ENCODE measurements at places on chromosomes 11 and 22.

DNA sequence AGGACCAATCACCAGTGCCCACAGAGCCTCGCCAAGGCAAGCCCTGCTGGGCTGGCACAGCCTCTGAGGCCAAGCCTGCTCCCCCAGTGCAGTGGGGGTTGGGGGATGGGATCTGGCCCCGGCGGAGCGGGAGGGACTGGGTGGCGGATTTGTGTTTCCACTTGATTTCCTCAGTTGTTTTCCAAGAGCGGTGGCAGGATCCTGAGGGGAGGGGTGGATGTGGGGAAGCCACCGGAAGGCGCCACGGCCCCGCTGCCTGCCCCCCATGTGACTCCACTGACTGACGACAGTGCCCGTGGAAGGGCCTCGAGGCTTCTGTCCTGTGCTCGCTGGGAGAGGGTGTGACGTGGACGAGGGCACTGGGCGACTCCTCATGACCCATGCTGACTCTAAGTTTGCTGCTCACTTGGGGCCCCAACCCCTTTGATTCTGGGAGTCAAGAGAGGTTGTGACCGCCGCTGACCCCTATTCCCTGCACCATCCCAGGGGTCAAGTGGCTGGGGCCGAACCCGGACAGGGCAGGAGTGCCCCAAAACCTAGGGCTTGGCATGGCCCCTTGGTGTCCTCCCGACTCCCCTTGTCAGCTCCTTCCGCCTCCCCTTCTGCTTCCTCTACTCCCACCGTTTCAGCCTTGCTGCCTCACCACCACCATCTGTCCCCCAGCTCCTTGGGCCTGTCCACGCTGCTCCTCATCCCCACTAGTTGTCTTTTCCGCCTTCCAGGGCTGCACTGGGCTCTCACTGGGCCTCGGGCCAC is 23.5 kb upstream of the PICK1 start:
- DNase-seq, result no peak

DNA sequence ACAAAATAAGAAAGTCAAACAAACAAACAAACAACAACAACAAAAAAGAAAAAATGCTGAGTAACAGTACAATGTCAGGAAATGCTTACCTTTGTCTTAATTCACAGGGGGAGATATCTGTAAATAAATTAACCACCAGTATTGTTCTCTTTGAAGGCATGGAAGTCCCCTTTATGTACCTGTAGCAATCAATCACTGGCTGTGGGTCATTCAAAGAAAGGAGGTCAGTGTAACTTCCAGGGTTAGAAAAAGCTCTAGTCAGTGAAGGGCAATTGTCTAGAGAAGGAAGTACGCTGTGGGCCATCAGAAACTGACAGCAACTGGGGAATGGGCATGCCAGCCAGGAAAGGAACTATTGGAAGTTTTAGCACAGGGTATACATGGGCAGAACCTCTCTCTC is 121.5 kb upstream of the LUZP2 start:
- DNase-seq, result no peak

DNA sequence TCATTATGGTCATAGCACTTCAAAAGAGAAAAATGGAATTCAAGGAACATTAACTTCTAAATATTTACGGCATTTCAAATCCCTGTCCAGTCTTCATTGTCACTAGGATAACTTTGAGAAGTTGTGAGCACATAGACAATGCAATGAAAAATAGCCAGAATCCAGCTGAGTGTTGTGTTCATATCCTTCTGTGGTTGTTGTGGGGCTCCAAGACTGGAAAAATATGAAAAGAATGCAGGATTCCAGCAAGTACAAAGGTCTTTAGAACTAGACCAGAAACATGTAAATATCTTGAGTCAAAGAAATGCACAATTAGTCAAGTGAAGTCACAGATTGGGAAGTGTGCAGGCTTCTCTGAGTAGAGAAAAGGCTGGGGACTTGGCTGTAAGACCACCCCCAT is 68.7 kb downstream of the WT1 start:
- no peak for DNase-seq

DNA sequence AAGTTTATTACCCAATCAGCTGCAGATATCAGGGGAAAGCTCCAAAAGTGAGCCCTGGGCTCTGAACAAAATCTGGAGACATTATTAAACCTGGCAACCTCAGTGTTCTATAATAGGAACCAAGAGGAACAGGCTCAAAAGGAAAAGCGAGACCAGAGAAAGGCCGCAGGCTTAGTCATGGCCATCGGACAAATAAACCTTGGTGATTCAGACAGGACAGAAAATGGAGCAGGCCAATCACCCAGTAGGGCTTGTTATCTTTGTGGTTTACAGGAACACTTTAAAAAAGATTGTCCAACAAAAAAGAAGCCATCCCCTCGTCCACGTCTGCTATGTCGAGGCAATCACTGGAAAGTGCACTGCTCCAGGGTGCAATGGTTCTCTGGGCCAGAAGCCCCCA is 7.7 kb upstream of the PANX1 start:
- no peak for DNase-seq

- DNase-seq, result no peak
Measured at GRCh38 chr11:126210871-126211235, 597 bp downstream of the RPUSD4 start.

- DNase-seq, result no peak
Measured at GRCh38 chr11:11732116-11732515, 109.7 kb upstream of the USP47 start.

DNA sequence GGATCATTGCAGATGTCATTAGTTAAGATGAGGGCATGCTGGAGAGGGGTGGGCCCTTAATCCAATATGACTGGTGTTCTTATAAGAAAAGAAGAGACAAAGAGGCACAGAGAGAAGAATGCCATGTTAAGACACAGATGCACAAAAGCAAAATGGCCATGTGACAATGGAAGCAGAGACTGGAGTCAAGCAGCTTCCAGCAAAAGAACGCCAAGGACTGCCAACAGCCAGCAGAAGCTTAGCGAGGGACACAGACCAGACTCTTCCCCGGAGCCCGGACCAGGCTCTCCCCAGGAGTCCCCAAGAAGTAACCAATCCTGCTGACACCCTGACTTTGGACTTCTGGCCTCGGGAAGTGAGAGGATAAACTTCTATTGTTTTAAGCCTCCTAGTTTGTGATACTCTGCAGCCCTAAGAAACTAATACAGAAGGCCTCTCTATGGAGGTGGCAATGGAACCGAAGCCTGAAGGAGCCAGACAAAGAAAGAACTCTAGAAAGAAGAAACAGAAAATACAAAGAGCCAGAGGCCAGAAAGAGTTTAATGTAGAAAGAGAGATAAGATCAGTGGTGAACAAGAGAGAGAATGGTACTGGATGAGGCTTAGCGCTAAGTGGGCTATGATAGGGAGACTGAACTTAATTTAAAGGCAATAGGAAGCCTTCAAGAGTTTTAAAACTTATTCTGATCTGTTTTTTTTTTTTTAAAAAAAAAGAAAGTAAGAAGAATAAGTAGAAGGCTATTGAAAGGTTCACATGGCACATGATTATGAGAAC is 27.7 kb downstream of the PRCP start:
- no peak for DNase-seq

DNA sequence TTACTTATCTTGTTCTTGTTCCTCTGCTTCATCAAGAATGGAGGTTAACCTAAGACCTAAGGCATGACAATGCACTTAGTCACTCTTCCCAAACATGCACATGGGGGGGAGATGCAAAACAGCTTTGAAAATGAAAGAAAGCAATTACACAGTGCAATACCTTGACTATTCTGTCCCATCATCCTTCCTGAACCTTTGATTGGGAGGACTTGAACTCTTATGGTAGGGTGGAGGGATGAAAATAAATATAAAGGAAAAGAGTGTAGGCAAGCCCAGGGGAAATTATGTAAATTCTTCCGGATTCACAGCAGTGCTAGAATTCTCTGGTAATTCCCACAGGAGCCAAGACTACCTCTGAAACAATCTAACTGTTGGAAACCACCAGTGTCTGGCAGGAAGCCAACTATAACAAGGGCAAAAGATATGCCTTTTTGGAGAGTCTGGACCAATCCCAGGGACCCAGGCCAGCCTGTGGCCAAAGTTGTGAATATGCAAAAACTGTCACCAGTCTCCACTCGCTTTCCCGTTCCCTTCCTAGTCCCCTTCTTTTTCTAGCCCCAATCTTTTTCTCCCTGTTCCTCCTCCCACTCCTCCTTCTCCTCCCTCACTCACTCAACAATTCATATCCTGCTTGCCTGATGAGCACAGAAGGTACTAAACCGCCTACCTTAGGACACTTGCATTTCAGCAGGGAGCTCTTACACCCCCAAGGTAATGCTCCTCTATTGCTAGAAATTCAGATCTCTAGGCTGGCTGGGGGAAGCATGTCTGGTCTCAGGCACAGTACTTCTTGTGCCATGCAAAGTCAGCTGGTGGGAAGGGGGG is 2.5 kb upstream of the RCN1 start:
- peak; percentile 60 for DNase-seq

GRCh38 chr11:133318221-133318620 is 214.1 kb downstream of the OPCML start:
- no peak for DNase-seq

- no peak for DNase-seq
Measured at GRCh38 chr22:29569011-29569678, 11.8 kb downstream of the NIPSNAP1 start.

DNA sequence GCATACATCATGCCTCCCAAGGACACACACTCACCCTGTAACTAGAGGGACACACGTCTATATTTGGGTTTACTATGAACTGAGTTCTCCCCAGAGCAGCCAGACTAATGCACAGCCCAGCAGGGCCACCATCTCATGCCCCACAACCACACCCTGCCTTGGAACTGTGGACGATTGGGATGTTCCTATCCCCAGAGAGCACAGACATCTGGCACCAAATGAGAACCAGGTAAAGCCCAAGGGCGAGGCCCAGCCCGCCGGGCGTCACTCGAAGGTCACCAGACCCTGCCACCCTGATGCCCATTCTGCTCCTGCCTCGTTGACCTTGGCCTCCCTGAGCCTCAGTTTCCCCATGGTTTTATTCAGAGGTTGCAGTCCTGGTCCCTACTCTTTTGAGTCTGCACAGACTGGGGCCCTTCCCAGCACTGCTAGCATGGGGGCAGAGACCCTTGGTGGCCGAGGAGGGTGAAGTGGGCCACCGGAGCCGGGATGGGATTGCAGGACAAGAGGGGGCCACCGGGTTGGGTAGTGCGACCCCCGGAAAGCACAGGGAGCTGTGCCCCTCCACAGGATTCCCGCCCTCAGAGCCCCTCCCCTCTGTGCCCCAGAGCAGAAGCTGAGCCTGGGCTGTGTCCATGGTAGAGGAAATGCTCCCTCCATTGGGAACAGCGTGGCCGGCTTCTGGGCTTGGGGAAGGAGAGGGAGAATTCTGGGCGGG is 56.8 kb downstream of the IGLL5 start:
- no peak for DNase-seq

GRCh38 chr11:101582236-101582988 is 1.4 kb downstream of the TRPC6 start:
- DNase-seq, result no peak

DNA sequence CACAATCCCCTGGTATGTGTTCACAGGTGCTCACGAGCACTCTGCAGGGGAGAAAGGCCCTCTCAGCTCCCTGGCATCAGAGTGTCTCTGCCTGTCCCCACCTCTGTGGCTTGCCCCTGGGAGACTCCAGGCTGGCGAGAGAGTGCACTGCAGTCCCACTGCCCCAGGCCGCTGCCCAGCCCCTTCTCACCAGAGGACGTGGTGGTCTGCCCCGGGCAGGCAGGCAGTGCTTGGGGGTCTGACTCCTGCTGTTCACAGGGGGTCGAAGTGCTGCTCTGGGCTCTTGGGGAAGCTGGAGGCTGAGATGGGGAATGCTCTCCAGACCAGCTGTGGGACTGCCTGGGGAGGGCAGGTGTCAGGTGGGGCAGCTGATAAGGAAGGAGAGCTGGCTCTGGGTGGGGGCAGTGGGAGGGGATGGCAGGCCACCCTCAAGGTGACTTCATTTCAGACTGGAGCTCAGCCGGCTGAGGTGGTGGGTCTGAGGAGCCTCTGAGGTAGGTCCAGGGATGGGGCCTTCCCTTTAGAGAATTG is 151.0 kb upstream of the B3GAT1 start:
- DNase-seq, result no peak

- DNase-seq, result no peak
Measured at GRCh38 chr22:21592422-21592821, 24.9 kb downstream of the UBE2L3 start.

- no peak for DNase-seq
Measured at GRCh38 chr11:33613404-33613803, 87.2 kb downstream of the C11orf91 start.

GRCh38 chr11:3644817-3645235 is at the start of gene ART1:
ART1 (plus strand) TSS chr11:3645128; CDS start chr11:3659214, 14,086 bp downstream.
- no peak for DNase-seq

DNA sequence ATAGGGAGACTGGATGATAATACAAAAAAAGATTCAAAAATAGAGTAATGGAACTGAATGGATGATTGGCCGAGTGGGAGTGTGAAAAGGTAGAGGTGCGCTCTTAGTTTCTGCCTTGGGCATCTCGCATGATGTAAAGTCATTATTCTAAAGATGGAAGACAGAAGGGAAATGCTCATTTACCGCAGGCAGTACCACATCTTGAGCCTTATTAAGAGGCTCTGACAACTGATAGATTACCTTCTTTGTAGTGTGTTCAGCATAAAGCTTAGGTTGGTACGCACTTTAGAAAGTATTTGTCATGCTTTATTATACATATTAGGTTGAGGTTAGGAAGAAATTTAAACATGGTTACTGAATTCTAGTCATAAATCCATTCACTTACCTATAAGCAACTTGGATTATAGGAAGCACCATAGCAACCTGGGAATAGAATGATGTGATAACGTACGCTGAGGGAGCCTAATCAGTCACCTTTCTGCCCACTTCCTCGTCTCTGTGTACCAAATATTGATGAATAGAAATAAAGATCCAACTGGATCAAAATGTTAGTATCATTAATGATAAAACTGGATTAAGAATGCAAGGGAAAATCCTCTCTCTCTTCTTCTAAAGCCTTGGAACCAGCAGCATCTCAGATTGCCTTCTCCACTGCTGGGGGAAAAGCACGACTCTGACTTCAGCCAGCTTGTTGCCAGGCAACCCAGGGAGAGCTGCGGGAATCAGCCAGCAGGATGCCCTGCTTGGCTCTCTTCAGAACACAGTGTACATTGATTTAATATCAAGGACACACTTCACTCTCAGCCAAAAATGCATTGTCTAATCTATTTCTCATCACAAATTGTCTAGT is 29.0 kb upstream of the VWA5A start:
- no peak for DNase-seq

DNA sequence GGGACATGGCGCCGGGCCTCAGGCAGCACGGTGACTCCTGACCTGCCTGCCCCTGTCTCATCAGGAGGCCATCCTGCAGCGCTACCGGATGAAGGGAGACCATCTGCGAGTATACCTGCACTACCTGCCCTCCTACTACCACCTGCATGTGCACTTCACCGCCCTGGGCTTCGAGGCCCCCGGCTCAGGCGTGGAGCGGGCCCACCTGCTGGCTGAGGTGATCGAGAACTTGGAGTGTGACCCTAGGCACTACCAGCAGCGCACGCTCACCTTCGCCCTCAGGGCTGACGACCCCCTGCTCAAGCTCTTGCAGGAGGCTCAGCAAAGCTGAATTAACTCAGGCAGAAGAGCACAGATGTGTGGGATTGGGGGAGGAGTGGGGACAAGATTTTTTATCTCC is 10.2 kb upstream of the ST3GAL4 start:
- DNase-seq, result no peak

- DNase-seq, result no peak
Measured at GRCh38 chr22:47392729-47393128, 630.3 kb downstream of the TBC1D22A start.
